AG08396 (cell line): ENCODE measurements at places on chromosomes 12 and 14.

DNA sequence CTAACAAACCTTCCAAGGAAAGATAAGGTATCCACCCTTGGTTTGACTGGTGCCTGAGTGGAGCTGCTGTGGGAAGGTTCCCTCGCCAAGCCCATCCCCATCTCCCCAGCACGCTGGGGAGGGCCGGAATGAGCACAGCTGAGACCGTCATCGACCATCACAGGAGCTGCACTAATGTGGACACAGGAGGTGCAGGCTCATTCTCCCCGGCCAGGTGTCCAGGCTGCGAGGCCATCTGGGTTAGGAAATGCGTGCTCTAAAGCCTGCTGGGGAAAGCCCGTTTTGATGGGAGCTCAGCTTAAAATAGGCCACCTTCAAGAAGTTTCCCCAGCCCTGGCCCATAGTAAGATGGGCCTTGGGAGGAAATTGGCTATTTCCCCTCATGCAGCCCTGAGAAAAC lies 35.2 kb upstream of the FOXN3 start:
- DNase-seq: no peak

DNA sequence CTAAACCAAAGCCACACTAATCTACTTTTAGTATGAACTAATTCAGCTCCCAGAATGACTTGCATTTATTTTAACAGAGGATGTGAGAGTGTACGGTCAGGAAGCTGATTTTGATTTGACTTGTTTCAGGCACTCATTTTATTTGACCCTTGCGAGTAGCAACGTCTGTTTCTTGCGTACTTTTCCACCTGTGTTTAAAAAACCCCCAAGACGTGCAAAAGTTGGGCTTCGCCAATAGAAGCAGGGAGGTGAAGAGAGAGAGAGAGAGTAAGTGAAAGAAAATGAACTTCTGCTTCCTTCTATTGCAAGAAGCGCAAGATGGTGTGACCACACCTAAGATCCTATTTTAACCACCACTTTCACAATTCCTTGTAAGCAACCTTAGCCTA lies 6.7 kb upstream of the SLC15A4 start:
- DNase-seq: no peak

- DNase-seq: peak; percentile 11
These were observed 436.2 kb downstream of the RAD51B start for GRCh38 chr14:68255693-68256178.

- DNase-seq: no peak
These were observed 182.3 kb downstream of the RBM19 start for GRCh38 chr12:113783811-113784210.

DNA sequence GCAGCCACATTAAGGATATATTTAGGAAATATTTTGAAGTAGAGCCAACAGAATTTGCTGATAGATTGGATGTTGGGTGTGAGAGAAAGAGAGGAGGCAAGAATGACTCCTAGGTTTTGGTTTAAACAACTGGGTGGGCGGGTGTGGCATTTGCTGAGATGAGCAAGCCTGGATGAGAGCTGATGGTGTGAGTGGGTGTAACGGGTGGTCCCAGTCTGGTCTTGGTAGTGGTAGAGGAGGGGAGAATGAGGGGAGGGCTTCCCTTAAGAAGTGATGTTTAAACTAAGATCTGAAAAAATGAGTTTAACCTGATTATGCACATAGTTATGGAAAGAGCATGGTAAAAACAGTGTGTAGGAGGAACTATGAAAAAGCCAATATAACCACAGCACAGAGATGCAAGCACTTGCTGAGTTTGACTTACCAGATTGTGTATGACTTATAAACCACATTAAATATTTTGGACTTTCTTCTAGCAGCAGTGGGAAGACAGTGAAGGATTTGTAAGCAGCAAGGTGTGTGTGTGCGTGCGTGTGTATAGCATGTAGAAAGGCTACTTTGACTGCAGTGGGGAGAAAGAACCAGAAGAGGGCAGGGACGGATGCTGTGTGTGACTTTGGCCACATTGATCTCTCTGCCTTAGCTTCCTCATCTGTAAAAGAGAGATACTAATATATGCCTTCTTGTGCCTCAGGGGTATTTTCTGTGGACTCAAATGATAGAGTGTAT lies 139.7 kb downstream of the PRIMA1 start:
- no peak for DNase-seq

DNA sequence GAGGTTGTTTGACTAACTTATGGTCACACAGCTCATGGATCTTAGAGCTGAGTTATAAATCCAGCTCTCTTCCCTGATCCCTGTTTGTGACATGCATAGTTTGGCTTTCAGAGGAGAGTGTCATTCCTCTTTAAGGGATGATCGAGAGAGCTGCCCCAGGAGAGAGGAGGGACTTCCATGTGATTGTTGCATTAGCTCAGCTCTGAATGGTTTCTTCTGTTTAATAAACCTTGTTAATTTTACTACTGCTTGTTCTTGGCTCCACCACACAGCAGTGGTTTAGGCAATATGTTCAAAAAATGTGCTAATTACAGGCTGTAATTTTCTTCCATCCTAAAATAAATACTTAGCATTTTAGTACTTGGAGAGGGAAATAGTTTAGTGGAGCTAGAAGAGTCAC lies 152.5 kb downstream of the C12orf75 start:
- DNase-seq: no peak

DNA sequence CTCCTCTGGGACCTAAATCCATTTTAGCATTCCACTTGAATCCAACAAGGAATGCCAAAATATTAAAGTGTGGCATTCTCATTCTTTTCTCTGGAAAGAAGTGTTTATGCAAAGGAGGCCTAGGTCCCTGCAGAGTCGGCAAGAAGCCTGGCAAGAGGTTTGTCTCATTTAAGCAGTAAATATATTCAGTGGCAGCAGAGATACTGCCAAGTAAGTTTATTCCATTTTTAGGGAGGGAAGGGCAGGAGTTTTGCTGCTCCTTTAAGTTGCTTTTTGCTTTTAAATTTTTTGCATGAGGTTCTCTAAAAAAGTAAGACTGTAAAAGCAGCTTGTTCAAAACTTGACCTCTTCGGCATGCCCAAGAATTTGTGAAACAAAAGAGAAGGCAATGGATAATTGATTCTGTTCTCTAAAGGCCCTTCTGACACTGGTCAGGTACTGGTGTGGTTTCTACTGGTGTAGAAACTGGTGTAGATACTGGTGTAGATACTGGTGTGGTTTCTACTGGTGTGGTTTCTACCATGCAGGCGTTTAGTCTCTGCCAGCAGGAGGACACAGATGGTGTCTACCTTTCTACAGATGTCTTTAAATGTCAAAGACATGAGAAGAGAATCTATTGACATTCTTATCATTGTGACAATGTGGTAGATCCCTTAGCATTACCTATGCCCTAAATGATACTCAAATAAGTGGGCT lies 107.3 kb downstream of the SAMD4A start:
- DNase-seq: no peak

DNA sequence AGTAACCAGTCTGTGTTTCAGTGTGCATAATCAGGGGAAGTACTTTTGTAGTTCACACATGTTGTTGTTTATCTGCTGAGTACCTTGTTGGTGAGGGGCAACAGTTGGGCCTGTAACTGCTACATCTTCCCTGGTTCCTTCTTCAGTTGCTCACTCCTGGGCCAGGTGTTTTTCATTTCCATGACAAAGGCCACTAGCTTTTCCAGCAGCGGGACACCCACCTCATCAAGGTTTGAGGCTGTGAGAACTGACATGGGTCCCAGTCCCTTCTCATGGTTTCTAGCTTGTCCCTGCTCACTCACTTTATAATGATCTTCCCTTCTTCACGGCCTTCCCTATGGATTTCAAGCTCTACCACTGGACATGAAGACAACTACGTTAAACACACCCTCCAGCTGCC lies 1.5 kb upstream of the NOXRED1 start:
- no peak for DNase-seq

DNA sequence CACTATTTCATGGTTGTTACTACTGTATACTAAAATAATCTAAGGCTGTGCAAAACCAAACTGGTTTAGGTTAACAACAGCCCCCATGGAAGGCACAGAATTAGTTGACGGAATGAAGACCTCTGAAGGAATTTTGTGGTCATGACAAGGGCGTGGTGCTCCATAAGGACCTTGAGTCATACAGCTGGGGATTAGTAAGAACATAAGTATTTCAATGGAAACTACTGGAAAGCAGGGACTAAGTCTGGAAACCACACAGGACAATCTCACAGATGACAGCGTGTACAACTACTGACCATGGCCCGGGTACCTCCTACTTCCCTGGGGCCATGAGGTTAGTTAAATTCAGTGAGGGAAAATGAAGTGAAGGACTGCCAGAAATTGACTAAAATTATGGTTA lies 98.5 kb upstream of the PLEKHA5 start:
- peak; percentile 73 for DNase-seq

GRCh38 chr12:4308334-4308950 lies 12.6 kb upstream of the TIGAR start:
- no peak for DNase-seq

GRCh38 chr12:90211017-90211416 lies 502.4 kb upstream of the ATP2B1 start:
- DNase-seq: peak; percentile 5

- peak; percentile 16 for DNase-seq
These were observed 765 bp downstream of the SCYL2 start for GRCh38 chr12:100267603-100268281.

GRCh38 chr14:52429451-52429850 lies 115.3 kb downstream of the PTGER2 start:
- no peak for DNase-seq

DNA sequence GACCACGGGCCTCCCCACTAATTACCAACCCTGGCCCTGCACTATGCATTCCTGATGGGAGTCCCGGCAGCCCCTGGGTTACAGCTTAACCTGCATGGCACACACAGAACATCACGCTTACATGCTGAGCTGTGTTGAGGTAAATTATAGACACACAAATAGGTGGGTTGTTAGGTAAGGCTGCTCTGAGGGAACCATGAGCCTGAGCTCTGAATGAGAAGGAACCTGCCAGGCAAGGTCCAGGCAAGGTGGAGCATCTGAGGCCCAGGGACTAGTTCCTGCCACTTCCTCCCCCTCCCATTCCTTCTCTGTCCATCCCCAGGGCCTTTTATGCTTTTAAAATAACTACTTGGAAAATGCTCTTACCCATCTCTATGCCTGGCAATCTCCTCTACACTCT lies 82.7 kb upstream of the ESRRB start:
- no peak for DNase-seq

DNA sequence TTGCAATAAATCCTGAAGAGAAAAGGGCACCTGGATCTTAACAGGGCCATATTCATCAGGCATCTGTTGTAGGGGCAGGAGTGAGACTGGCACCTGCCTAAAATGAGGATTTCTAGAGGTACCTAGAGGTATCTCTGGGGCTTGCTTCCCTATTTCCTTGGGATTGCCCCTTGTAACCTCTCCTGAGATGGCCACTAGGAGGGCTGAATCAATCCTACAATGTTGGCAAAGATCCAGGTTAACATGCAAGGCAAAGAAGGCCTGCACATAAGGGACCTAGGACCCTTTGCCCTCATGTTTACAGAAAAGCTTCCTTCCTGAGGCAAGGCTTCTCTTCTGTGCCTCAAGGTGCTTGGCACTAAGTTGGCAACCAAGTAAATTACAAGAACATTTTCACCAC lies 25.8 kb upstream of the CLEC4E start:
- no peak for DNase-seq

GRCh38 chr12:108905725-108906124 lies 25.8 kb downstream of the DAO start:
- no peak for DNase-seq

- DNase-seq: no peak
These were observed 46.7 kb upstream of the CORO1C start for GRCh38 chr12:108778053-108778452.

- no peak for DNase-seq
These were observed 15.0 kb upstream of the ORAI1 start for GRCh38 chr12:121611306-121611705.

DNA sequence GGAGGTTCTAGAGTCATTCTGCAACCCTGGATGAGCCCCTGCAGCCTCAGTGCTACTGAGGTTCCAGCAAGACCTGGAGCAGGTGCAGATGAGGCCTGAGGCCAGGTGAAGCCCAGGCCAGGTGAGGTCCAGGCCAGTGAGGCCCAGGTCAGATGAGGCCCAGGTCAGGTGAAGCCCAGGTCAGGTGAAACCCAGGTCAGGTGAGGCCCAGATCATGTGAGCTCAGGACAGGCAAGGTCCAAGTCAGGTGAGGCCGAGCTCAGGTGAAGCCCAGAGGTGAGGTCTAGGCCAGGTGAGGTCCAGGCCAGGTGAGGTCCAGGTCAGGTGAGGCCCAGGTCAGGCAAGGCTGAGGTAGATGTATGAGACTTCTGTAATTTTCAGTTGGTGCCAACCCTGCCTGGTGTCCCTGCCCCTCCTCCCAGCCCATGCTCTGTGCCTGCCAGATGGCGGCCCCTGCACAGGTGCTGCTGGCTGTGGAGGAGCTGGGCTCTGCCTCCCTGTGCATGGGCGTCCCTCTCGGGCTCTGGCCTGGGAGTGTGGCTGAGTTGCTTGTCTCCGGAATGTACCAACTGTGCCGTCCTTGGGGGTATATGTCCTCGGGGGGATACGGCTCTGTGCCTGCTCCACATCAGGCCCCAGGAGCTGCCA lies 388.5 kb downstream of the TMEM121 start:
- no peak for DNase-seq

GRCh38 chr12:63224396-63224795 lies 73.4 kb upstream of the AVPR1A start:
- no peak for DNase-seq

DNA sequence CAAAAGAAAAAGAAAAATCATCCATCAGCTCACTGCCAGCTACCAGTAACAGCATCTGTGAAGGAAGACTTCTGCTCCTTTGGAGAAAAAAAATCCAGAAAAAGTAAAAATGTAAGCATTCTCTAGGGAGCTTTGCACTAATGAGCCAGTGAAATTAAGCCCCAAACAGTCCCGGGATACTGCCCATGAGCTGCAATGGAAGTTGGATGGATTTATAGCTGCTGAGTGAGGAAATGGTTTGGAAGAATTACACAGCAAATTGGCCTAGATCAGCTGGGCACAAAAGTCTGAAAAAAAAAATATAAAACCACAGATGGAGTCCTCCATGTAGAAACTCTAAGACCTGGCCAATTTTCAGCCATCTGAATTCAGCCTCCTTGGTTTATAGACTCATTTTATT lies 462.9 kb upstream of the USP15 start:
- DNase-seq: no peak
